ENCODE measurements at places on chromosomes 7 and 10.

DNA sequence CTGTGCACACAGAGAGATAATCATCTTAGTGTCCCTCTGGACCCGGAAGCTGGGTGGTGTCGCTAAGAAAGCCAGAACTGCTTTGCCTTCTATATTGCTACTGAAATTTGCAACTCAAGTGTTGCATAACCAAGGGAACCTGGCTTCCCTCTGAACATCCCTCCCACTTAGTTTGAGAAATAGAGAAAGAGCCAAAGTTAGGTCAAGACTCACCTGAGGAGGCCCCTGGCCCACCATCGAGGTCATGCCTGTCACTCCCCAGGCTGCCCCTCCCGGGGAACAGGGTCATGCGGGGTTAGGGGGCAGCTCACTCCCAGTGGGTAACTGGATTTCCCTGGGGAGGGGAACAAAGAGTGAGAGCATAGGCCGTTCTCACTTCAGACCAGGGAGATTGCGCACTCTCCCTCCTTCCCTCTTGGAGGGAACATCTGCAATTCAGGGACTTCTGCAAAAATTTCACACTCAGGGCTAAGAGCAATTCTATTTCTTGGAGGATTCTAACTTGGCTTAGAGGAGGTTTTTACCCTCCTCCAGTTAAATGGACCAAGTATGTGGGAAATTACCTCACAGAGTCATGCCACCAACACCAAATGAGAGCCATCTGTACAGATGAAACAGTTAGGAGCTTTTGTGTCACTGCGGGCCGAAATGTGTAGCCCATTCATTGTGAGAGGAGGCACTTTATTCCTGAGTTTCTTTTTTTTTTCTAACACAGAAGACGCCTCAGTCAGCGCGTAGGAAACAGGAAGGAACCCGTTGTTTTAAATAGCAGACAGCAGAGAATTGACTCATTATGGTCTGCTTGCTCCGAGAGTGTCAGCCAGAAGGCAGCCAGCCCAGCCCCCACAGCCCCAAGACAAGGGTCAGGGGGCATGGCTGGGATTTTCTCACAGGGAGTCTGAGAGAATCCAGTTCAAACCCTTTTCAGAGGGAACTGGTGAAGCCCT is 221.3 kb downstream of the ARHGAP12 start:
- DNase-seq: peak; percentile 57

DNA sequence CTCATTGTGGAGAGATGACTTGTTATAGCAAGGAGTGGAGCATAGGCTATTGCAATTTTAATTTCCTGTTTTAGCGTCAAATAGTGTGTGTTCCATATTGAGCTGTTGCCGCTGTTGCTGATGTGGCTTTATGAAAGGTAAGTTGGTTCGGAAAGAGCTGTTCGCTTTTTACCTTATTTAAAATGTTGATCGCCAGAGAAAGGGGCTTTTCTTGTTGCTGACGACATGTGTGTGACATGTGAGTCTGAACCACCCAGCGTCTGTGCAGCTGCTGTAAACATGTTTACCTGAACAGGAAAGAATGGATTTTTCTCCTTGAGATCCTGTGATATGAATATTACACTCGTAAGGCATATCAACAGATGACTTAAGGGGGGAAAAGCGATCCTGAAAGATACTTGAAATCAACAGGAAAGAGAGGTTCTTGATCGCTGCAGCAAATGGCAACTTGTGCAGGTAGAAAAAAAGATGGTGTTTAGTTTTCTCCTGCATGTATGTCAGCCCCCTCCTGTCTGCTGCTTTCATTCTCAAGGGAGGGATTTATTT is 2.5 kb downstream of the ZEB1 start:
- DNase-seq: no peak

DNA sequence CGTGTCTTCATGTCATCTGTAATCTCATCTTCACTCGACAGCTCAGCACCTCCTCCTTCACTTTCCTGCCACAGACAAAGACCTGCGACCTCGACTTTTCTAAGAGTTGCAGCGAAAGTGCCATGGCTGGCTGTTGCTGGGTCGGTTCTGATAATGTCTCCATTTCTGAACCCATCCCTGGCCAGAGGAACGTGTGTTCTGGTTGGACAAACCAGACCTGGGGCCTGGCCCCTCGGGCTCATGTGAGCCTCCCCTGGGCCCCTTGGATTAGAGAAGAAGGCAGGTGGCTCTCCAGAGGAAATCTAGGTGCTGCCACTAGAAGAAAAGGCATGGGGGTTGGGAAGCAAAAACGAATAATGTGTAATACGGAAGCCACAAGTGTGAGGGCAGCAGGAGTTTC is 273.7 kb downstream of the GLRX3 start:
- no peak for DNase-seq

- no peak for DNase-seq
Observed at GRCh38 chr10:49550563-49550962, 11.6 kb upstream of the ERCC6 start.

DNA sequence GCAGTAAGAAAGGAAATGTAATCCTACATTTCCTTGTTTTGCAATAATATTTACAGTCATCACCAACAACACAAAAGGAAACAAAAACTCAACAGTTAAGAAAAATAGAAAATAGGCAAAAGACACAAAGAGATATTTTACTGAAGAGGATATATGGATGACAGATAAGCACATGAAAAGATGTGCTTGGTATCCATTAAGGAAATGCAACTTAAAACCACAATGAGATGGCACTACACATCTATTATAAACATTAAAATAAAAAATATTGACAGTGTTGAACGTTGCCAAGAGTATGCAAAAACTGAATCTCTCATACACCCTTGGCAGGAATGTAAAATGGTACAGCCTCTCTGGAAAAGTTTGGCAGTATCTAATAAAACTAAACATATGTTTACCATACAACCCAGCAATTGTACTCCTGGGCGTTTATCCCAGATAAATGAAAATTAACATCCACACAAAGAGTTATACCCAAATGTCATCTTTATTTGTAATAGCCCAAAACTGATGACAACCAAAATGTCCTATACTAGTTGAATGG is 5.4 kb downstream of the CEP41 start:
- DNase-seq: no peak

DNA sequence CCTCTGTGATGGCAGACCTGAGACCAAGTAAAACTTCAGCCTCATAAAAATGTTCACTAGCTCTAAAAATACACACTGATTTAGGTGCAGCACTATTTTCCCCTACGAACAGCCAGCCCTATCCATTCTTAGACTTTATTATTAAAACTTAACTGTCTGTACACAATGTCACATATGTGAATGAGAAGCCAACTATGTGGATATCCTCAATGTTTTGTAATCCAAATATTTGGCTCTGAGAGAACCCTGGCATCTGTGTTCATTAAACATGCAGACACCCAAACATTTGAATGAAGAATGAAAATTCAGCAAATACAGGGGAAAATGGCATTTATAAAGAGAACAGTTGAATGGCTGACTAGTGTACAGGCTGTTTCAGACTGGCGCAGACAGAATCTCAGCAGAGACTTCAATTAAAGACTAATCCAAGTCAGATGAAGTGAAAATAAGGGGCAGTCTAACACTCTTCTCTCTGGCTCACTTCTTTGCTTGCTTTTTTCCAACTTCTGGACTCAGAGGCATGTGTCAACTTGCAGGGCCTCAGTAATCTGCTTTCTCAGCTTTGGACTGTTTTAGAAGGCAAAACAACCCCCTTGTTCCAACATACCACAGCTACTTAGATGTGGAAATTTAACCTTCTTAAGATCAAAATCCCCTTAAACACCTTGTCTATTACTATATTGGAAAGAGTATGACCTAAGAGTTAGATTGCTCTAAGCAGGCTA is 47.4 kb upstream of the FAM180A start:
- DNase-seq: no peak

GRCh38 chr10:86301971-86302370 is 64.6 kb downstream of the GRID1 start:
- DNase-seq: no peak

DNA sequence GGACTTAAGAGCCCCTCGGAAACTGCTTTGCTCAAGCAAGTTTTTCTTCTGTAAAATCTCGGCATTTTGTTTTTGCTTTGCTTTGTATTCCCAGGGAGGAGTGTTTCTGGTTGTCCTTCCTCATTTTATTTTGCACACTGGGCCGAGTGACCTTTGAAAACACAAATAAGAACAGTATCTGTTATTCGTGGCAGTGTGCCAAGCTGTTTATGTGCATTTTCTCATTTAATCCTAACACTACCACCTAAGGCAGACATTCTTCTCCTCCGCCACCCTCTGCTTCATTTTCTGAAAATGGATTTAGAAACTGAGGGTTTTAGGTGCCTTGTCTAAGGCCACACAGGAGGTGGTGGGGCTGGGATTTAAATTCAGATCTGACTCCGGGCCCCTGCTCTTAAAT is 218.5 kb downstream of the TCF7L2 start:
- DNase-seq: no peak

- no peak for DNase-seq
Observed at GRCh38 chr10:129253161-129253864, 213.7 kb upstream of the MGMT start.

GRCh38 chr7:28290496-28290895 is 109.9 kb upstream of the JAZF1 start:
- DNase-seq: no peak

GRCh38 chr10:21022821-21023220 is 125.7 kb upstream of the NEBL start:
- no peak for DNase-seq

DNA sequence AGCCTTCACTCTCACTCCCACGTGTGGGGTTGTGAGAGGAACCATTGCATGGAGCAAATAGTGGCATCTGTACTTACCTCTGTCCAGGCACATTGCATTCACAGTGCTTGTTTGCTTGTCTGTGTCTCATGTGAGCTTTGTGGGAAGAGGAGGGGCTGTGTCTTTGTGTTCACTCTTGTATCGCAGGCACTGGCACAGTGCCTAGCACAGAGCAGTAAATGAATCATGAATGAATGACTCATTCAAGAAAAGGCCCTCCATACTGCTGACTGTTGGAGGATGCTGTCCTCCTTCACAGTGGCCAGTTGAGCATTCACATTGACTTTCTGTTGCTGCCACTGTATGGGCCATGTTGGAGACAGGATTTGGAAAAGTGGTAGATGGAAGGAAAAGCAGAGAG is 125.3 kb downstream of the SORCS3 start:
- no peak for DNase-seq

DNA sequence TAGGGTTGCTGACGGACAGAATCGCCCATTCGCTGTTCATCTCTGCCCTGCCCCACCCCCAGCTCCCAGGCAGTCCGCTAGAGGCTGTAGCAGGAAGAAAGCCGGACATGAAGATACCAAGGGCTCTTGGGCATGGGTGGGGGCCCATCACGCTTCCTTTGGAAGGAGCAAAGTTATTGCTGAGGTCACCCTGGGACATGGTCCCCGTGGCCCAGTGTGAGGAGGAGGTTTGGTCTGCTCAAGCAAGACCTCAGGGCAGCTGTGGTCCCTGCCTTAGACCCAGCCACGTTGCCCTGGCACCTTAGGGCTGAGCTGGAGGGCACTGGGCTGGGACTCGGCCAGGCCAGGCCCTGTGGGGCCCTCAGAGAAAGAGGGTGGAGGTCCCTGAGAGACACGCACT is 132.1 kb upstream of the NPS start:
- DNase-seq: no peak

Data from AG08396 (cell line).